ENCODE measurements at places on chromosomes 1 and 21.
A peak's percentile ranks its signal among the peaks of the same experiment; 100 is the strongest.

DNA sequence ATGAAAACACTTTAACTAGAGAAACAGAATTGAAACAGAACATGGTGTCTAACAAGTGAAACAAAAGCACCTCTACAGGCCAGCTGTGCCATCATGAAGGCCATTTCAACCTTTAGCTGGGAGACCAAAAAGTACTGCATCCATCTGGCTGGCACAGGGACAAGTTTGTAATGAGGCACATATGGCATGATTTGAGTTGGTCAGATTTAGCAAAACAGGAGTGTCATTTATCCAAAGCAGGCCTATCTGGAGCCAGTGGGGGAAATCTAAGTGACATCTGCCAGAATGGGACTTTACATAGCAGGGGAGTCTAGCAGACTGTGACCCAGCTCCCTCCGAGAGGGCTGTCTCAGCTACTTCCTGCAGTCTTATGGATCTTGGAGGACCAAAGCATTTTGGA is 51.9 kb downstream of the DNTTIP2 start:
- no peak for DNase-seq

DNA sequence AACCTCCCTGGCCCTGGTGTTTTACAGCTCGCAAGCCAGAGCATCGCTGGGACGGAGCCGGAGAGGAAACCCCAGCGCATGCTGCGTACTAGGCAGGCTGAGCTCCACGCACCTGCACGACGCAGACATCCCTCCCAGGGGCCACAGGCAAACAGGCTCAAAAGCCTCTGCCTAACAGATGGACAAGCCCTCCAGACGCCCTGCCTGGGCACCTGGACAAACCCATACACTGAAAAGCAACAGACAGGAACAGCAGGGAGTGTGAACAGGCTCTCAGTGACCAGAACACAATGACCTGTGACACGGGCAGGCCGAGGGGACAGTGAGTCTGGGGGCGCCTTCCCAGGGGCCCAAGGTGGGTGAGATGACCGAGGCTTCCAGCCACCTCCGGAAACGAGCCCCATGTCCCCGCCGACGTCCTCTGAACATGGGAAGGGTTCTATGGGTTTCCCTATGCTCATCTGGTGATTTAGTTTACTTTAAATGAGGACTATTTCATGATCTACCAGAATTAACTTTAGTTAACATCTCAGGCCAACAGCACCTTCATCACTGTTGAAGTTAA is 40.3 kb downstream of the NPHP4 start:
- no peak for DNase-seq

GRCh38 chr1:93715529-93716126 is 34.0 kb upstream of the BCAR3 start:
- no peak for DNase-seq

GRCh38 chr1:61247051-61247825 is 164.9 kb downstream of the NFIA start:
- no peak for DNase-seq

DNA sequence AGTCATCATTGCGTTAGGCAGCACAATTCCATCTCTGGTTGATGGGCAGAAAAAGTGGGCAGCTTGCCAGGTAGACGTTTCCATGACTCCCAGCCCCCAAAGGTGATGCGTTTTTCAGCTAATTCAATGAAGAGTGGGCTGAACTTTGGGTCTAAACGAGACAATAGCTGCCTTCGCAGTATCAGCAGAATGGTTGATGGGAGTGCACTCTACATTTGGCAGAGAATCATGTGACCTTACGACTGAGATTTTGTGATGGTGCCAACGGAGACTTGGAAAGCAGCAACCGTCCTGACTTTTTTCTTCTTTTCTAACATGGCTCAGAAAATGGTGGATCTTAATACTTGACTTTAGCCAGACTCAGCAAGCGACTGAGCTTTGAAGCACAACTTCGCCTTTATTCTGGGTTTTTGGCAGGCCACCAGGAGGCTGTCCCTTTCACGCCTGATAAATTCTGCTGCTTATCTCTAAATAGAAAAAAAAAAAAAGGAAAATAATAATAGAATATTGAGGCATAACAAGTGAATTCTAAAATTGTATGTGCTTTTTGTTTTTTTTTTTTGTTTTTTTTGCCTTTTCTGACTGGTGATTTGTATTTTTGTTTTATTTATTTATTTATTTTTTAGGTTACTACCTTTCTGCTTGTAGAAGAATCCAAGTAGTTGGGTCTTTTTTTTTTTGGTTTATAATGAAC is 804.8 kb downstream of the USP25 start:
- no peak for DNase-seq

- DNase-seq: no peak
These were observed 10.7 kb upstream of the ERO1B start for GRCh38 chr1:236292425-236292824.

DNA sequence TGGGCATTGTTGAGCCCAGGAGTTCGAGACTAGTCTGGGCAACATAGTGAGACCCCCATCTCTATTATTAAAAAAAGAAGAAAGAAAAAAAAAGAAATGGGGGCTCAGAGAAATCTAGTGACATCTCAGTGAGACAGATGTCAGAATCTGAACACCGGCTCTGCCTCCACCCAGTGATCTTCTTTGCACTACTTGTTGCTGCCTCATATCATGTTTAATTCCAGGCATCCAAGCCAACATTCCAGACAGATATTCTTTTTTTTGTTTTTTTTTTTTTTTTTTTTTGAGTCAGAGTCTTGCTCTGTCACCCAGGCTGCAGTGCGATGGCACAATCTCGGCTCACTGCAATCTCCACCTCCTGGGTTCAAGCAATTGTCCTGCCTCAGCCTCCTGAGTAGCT is 5.0 kb upstream of the ARL8A start:
- DNase-seq: no peak

DNA sequence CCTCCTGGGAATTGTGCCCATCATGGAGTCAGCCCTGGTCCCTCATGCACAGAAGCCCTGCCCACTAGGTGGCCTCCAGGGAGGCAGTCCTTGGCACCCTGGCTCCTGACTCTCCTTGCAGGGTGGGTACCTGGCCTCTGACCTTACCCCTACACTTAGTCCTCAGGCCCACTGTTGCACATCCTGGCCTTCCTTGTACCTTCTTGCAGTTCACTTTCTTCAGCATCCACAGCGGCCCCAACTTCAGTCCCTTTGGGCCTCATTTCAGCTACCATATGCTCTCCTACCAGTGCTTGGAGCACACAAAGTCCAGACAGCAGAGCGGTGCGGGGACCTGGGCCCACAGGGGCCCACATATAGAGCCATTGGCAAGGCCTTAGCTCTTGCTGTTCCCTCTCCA is 19.2 kb upstream of the PARP1 start:
- DNase-seq: no peak

DNA sequence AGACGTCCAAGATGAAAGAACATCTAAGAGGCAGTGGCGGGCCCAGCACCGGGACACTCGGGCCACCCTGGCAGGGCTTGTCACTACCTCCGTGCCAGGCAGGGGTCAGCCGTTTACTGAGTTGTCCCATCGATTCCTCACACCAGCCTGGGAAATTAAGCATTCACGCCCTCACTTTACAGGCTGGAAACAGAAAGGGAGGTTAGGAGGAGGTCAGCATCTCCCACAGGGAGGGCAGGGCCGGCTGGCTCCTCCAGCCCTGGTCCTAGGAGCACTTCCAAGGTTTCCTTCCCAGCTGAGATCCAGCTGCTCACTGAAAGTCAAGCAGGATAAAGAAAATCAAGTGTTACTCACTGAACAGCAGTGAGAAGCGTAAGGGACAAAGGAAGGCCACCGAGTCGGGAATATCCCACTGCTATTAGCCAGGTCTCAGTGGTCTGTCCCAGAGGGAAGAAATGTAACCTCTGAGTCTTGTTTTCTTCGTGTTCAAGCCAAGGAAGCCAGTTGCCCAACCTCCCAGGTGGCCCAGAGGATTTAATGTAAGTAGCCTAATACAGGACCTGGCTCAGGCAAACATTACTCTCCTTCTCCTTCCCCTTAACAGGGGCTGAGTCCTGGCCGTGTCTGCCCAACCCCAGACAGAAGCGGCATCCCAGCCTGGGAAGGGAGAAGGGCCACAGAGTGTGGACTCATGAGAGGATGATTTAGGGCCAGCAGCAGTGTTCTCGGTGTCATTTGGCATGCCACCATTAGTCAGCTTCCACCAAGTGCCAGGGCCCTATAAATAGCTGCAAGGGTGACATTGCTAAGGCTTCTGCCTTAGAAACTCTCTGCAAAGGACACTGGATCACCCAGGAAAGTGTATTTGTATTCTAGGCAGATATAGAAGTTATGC is 203.1 kb upstream of the GALNT2 start:
- DNase-seq: no peak

DNA sequence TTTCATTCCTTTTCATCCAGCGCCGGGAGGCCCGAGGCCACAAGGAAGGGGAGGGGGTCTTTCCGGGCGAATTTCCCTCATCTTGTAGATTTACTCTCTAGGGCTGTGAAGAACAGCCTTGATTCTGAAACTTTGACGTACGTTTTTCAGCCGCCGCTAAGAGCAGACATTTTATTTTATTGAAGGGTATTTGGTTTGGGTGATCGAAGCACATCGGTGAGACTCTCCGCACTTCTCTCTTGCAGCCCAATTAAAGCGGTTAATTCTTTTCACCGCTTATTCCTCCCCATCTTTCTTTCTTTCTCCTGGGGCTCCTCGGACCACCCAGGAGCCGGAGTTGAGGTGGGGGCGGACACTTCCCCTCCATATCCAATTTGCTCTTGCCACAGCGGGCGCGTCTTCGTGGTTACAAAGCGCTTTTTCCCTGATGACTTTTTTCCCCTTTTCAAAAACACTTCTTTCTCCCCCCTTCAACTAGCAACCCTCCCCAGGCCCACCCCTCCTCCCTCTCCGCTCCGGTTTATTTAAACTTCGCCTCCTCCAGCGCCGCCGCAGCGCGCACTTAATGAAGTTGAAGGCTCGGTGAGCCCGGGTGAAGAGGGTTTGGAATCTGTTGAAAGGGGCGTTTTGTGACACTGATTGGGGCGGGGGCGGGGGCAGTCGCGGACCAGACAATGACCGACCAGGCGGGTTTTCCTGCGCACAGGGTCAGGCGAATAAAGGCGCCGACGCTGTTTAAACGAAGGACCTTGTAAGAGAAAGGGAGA is 5.9 kb downstream of the FOXD2 start:
- no peak for DNase-seq

GRCh38 chr1:109201123-109201703 is 12.5 kb upstream of the SARS1 start:
- DNase-seq: peak; percentile 77

DNA sequence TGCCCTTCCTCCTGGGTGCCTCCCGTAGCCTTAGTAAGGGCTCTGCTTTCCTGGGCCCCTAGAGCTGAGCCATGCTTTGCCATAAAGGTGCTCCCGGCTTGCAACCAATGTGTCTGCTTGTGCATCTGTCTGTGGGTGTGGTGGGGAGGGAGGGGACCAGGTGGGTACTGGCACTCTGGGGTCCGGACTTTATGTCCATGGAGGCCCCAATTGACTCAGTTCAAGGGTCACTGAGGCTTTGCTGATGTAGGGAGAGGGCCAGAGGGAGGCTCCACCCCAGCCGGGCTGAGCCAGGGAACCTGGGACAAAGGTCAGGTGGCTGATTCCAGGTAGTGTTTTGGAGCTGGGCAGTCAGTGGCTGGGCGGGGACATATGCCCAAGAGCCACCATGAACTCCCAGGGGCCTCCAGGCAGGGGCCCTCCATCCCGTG is 15.0 kb downstream of the TNFRSF25 start:
- no peak for DNase-seq

- DNase-seq: no peak
These were observed 23.7 kb downstream of the GLUL start for GRCh38 chr1:182367926-182368325.

- no peak for DNase-seq
These were observed 155.4 kb downstream of the CLEC20A start for GRCh38 chr1:178341261-178341956.

DNA sequence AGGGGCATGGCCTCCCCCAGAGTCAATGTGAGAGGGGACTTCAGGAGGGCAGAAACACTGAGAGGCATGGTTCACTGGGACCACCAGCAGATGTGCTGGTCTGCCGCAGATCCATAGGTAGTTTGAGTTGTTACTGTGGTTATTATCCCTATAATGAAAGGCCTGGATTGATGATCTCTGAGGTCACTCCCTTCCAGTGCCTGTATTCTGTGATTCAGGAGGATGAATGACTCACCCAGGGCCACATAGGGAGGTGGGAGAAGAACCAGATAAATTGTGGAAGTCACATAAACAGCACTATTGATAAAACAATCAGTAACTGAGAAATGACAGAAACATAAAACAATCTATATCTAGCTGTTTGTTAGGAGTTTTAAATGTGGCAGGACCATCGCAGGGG is 22.7 kb upstream of the ACTL8 start:
- no peak for DNase-seq

DNA sequence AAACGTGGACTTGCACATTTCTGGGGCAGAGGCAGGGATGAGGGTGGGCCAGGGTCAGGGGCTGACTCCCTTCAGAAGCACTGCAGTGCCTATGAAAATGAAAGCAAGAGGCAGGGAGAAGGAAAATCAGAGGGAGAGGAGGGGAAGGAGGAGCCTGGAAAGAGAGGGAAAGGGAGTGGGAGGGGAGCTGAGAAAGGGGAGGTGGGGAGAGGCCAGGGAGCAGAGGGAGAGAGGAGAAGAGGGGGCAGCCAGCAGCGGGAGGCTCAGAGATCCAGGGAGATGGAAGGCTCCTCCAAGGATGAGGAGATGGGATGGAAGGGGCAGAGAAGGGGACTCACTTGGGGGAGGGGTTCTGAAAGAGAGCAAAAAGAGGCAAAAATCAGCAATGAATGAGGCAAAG is 96.3 kb upstream of the KLHDC7A start:
- no peak for DNase-seq

DNA sequence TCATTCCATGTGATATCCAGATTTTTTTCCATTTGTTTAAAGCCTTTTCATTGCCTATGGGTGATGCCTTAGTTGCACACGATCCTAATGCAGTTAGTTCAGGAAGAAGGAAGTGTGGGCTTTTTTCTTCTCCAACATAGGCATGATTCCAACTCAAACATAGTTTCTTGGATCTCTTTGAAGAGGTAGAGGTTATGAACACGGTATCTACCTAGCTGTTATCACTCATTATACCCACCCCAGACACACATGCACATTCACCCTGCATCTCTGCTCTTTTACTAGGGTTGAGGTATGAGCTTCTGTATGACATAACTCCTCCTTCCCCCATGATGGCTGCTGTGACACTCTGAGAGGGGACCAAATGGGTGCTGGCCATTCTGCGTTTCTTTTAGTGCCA is 122.1 kb upstream of the ZNF648 start:
- DNase-seq: no peak

GRCh38 chr1:219277304-219278105 is 103.8 kb downstream of the LYPLAL1 start:
- no peak for DNase-seq

GRCh38 chr1:179017383-179018326 is 8.0 kb upstream of the FAM20B start:
- no peak for DNase-seq

GRCh38 chr1:210755991-210756659 is 377.8 kb downstream of the KCNH1 start:
- no peak for DNase-seq

Measured in activated naive CD4-positive, alpha-beta T cell treated with anti-CD3 and anti-CD28 coated beads, Interleukin-2, amount 50 U/mL, for 16 hours (primary cell).